ENCODE measurements at places on chromosomes 3 and 15.
A peak's percentile ranks its signal among the peaks of the same experiment; 100 is the strongest.

GRCh38 chr15:92582206-92582605 is 73.4 kb downstream of the FAM174B start:
- DNase-seq: no peak

DNA sequence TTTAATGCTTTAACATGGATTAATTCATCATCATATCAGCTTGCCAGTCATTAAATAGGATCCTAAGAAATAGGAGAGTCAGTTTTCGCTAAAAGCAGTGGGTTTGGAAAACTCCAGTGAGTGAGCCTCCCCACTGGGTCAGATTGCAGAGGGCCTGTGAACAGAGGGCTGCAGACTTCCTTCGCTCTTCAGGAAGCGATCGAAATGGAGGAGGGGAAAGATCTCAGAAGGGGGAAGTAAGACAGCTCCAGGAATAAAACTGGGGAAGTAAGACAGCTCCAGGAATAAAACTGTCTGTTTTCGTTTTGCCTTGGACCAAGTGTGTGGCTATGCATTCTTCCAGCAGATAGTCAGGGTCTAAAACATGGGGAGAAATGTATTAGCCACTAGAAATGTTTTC is 124.8 kb upstream of the C15orf61 start:
- peak; percentile 33 for DNase-seq

GRCh38 chr3:26307787-26308186 is 314.8 kb upstream of the LRRC3B start:
- no peak for DNase-seq

GRCh38 chr15:75641603-75642002 is 1.6 kb upstream of the IMP3 start:
- no peak for DNase-seq

DNA sequence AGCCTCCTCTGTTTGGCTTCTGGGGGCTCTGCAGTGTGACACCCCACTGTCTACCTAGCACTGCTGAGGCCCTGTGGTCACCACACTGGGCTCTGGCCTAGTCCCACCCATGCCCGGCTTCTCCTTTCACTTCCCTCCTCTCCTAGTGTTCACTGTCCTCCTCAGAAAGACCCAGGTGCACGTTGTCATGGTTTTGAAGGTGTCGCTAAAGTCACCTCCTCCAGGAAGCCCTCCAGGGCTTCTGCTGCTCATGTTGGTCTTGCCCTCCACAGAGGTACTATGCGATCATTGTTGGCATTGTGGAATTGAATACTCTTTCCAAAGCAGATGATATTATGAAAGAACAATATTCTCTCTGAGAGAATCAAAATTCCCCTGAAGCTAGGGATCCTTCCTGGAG is 163.5 kb downstream of the GABRG3 start:
- no peak for DNase-seq

DNA sequence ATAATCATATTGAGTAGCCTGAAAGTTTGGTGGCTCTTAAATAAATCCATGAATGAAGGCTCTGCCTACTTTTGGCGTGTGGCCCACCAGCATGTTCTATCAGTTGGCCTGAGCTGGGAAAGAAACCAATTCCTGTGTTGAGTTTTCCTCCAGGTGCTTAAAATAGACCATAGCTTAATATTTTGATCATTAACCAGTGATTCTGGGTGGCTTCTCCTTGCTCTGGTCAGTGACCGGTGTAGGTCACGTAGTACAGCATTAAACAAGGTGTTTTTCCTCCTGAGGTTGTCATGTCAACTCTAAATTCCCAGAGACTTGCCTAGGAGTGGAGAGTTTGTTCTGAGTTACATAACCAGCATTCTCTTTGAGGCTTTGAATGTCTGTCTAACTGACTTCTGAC is 1.3 kb downstream of the HHLA2 start:
- no peak for DNase-seq

- no peak for DNase-seq
Observed at GRCh38 chr3:4895838-4896237, 83.4 kb upstream of the BHLHE40 start.

GRCh38 chr3:25747033-25747432 is 36.2 kb downstream of the NGLY1 start:
- DNase-seq: no peak

DNA sequence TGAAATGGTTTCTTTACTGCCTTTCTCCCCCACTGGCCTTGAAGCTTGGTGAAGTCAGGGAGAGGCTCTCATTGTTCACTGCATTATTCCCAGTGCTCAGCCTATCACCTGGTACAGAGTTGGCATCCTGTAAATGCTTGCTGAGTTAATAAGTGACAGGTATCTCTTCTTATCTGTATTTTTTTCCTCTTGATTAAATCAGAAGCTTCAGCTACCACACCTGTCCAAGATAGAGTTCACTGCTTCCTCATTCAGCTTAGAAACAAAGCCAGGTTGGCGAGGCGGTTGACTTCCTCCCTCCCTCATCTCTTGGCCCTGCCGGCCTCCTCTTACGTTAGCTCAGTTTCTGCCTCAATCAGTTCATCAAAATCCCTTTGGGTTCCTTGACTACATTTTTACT is 142.8 kb downstream of the LIPC start:
- peak; percentile 40 for DNase-seq

GRCh38 chr3:118347396-118348168 is 687.1 kb downstream of the IGSF11 start:
- no peak for DNase-seq

GRCh38 chr3:178436773-178437172 is 99.5 kb upstream of the KCNMB2 start:
- peak; percentile 79 for DNase-seq

GRCh38 chr15:65639509-65639908 is 17.8 kb downstream of the SLC24A1 start:
- DNase-seq: no peak

DNA sequence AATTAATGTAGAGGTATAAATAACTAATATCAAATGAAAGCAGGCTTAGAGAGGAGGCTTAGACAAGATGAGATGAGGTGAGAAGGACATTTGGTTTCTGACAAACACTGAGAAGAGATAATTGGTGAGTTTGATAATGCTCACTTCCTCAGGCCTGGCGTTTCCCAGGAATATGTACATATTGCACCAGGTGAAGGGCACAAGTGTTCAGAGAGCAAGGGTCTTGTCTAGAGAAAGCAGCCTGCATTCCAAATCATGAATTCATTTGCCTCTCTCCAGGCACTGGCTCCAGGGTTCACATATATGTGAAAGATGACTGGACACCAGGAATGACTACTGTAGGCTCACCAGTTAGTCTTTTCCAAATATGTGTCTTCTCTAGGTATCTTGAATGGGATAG is 48.0 kb upstream of the LPP start:
- no peak for DNase-seq

- DNase-seq: no peak
Observed at GRCh38 chr3:58521917-58522631, 14.9 kb downstream of the ACOX2 start.

GRCh38 chr3:56369914-56370313 is 98.4 kb downstream of the ERC2 start:
- no peak for DNase-seq

GRCh38 chr3:12752809-12753208 is 6.2 kb downstream of the TMEM40 start:
- no peak for DNase-seq

- DNase-seq: no peak
Observed at GRCh38 chr15:85541744-85542143, 161.3 kb downstream of the AKAP13 start.

DNA sequence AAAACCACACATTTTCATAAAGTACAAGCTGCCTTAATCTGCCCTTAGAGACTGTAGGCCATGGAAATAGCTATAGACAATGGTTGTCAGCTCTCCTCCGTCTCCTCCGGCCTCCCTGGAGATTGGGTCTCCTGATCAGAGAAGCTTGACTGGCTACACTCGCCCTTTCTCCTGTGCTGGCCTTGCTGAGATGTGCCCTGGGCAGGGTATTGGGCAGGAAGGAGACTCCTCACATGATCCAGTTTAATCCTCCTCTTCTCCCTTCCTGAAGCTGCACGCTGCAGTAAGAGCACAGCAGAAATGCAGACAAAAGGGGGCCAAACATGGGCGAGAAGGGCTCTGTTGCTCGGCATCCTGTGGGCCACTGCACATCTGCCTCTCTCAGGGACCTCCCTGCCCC is at the start of gene SLC24A5:
SLC24A5 (plus strand) TSS at position 246 of the 400 bp plus-strand sequence; CDS start at position 301, 55 bp downstream.
- no peak for DNase-seq

DNA sequence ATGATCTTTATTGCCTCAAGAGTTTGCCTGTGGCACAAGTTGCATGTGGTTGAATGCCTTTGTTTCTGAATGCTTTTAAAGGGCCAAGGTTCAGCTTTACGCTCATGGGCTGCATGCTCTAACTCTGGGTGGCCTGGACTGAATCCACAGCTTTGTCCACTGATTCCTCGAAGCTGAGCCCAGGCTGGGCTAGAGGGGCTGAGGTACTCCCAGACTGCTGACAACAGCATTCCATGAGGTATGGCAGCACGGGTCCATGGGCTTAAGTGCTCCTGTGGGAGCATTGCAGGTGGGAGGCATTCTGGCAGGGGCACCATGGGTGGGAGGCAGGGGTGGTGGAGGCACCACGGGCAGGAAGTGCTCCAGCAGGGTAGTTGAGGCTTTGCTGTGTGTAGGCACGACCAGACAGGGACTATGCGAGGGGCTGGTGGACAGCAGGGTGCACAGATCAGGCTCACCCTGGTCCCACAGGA is 61.6 kb downstream of the GLCE start:
- no peak for DNase-seq

DNA sequence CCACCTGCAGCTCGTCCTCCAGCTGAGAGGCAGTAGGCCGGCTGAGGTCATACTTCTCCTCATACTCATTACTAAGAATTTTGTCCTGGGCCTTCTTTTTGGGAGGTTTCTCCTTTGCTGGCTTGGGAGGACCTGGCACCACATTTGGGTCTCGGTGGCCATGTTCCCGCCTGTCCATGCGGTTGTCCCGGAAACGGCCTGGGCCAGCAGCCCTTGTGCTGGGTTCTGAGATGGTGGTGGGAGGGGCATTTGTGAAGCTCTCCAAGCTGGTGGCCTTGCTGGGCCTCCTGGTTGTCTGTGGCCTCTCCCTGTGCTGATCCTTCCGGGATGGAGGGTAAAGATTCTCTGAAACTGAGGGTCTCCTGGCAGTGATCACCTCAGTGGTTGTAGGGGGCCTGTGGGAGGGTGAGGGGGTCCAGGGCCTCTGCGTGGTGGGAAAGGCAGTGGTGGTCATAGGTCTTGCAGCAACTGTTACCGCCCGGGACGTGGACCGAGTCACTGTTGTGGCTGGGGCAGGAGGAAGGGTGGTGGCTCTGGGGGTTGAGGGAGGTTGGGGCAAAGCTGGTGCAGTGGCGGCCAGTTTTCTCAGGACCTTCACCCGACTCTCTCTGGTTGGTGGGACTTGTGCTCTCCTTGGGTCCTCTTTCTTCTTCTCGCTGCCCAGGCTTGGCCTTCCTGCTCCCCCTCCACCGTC is 2.5 kb downstream of the CCDC80 start:
- no peak for DNase-seq
